Stimulated activated CD4-positive, alpha-beta T cell treated with anti-CD3 and anti-CD28 coated beads, TNF-alpha, amount 100 ng/mL, for 48 hours (primary cell): ENCODE measurements at places on chromosomes 7 and 10.

DNA sequence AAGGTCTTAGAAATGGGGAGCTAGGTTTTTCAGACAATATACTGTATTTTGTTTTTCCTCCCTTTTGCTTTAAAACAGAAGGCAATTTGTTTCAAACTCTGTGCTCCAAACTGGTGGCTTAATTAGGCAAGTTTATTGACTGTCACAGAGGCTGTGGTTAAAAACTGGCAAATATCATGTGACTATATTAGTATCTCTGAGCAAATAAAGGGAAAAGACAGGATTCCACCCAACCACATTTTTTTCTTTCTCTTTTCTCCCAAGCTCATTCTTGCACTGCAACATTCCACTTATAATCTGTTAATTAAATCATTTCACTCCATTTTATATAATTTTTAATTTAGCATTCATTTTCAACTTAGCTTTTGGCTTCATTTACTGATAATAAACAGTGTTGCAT is 615.8 kb downstream of the AUTS2 start:
- no peak for DNase-seq

DNA sequence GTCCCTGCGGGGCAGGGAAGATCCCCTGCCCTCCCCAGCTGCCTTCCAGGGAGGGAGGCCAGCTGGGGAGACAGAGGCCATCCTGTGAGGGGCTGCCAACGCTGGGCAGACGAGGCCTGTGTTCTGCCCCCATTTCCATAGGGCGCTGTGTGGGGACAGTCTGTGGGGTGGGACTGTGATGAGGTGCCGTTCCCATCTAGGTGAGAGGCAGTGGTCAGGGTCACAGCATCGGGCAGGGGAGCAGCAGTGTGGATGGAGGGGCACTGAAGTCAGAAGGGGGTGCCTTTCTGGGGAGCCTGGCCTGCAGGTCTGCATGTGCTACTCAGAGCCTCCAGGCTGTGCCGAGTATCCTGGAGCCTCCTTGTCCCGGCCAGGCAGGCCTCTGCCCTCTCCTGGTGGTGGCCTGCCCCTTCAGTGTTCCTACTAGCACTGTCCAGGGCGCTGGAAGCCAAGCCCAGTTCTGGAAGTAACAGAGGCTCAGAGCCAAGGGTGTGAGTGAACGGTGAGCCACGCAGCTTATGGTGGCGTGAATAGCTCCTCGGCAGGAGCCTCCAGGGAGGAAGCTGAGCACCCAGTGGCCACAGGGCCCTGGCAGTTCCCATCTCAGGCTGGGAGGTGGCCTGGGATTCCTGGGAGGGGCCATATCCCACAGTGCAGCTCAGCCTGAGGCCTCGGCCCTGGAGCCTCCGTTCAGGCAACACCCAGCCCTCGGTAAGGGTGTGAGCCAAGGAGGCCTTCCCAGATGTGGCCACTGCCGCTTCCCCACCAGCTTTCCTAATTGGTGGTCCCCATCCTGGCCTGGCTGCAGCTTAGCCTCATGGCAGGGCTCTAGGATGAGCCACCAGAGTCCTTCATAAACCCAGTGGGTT is 23.3 kb upstream of the CSGALNACT2 start:
- DNase-seq = no peak

- no peak for DNase-seq
These were observed 169.0 kb downstream of the SRPK2 start for GRCh38 chr7:105219771-105220160.

- DNase-seq = no peak
These were observed 220.0 kb downstream of the CACNA2D1 start for GRCh38 chr7:82223580-82223979.

DNA sequence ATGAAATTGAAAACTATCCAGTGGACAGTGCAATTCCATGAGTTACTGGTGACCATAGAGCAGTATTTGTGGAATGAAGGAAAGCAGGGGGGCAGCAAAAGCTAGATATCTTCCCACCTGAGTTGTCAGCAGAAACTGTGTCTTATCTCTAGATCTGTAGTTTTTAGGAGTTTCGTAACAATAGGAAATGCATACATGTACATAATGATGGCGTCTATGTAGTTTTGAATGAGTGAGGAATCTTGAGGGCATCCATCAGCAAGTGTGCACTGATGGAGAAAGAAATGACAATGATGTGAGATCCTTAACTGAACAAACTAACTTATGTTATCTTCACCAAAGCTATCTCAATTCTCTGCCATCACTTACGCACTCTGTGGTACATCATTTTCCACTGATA is 114.5 kb downstream of the LRRC4 start:
- DNase-seq = no peak

DNA sequence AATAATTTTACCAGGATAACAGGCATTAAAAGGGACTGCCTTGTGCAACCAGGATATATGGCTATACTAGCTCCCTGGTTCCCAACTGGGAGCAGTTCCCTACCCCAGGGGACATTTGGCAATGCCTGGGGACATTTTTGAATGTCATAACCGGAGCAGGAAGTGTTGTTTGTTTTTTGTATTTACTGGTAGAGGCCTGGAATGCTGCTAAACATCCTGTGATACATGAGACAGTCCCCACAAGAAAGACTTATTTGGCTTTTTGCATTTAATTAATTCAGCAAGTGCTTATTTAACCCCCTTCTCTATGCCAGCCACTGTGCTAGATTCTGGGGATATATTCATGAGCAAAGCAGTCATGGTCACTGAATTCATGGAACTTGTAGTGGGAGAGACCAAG is 181.2 kb downstream of the BBS9 start:
- DNase-seq = no peak

DNA sequence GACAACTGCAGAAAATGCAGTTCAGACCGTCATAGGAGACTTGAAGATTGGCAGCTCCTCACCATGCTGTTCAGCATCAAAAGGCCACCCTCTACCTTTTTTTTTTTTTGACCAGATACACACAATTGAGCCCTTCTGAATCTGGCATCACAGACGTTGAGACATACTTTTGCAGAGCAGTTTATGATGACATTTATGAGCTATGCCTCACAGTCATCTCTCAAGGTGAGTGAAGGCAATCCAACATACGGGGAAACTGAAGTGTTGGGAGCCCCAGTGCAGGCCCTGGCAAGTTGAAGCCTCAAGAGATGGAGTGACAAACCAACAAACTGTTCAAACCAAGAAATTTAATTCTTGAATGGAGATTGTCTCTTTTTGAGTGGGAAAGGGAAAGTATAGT is 83.6 kb upstream of the DLX6 start:
- no peak for DNase-seq

GRCh38 chr10:70726909-70727495 is 54.7 kb downstream of the ADAMTS14 start:
- no peak for DNase-seq

GRCh38 chr7:23467806-23468525 is 2.3 kb downstream of the IGF2BP3 start:
- no peak for DNase-seq

DNA sequence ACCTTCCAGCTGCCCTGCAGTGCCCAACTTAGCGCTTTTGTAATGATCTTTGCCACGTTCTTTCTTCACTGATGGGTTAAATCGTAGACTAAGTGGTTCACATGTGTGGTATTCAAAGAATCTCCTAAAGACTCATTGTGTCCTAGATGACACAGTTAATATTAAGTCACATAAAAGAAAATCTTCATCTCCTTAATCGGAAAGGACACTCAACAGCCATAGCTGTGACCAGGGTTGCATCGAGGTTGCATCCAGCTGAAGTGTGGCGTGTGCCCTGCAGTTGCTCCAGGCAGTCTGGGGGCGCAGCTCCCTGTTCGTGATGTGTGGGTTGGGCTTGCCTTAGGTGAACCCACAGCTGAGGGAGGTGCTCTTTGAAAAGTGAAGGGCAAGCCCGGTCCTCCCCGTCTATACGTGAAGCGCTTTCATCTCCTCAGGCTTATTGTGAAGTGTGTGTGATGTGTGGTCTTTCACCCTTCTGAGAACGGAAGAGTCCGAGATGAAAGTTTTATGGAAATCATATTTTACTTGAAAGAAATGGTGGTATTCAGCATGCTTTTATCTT is 122.7 kb downstream of the TRRAP start:
- no peak for DNase-seq
